Naive B cell (primary cell): ENCODE measurements at places on chromosomes 3 and 15.

GRCh38 chr3:52072020-52072419 is 15.6 kb upstream of the DUSP7 start:
- no peak for DNase-seq

GRCh38 chr15:74828835-74829234 is 2.4 kb downstream of the CPLX3 start:
- no peak for DNase-seq

GRCh38 chr3:159805411-159805772 is 183.2 kb upstream of the IL12A start:
- no peak for DNase-seq

DNA sequence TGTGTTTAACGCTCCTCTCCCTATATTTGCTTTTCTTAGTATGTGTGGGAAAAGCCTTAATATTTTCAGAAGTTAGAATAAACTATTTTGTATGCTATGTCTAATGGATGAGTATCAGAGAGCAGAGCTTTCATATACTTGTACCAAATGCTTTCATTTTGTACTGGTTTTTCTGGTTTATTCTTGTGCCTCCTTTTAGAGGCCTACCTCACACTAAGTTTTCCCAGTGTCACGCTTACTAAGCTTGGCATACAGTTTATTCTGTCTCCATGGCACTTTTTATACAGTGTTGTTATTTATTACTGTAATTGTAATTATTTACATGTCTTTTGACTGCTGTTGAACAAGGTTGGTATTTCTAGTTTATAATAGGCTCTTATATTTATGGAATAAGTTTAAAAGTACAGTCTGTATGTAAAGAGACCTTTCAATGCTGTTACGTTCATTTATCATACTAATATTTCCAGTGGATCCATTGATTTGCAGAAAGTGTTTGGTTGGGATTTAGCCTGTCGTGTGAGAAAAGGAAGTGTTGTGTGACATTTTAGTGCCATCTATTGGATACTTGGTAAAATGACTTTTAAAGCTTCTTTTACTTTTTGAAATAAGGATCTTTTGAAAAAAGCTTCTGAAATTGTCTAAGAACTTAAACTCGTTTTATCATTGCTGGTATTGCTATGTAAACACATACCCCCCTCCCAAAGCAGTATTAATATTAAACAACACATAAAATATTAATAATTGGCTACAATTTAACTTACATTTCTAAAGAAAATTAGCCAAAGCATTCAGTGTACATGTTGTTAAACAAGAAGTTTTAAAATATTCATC is 5.2 kb upstream of the EBLN2 start:
- DNase-seq, result peak; percentile 17

GRCh38 chr3:7700977-7701376 is 800.6 kb upstream of the LMCD1 start:
- no peak for DNase-seq

GRCh38 chr3:126961191-126961790 is 21.6 kb upstream of the PLXNA1 start:
- peak; percentile 23 for DNase-seq

- DNase-seq, result no peak
Observed at GRCh38 chr3:45538641-45538986, 55.9 kb upstream of the LIMD1 start.

- DNase-seq, result peak; percentile 49
Observed at GRCh38 chr15:52680761-52681160, 1.6 kb upstream of the ATOSA start.

GRCh38 chr3:127789051-127789450 is 33.3 kb downstream of the MGLL start:
- no peak for DNase-seq

GRCh38 chr3:66350601-66351000 is 129.8 kb downstream of the SLC25A26 start:
- DNase-seq, result no peak

- no peak for DNase-seq
Observed at GRCh38 chr15:56215769-56216168, 27.9 kb downstream of the RFX7 start.

- no peak for DNase-seq
Observed at GRCh38 chr3:50316657-50317242, 5.8 kb downstream of the HYAL2 start.

DNA sequence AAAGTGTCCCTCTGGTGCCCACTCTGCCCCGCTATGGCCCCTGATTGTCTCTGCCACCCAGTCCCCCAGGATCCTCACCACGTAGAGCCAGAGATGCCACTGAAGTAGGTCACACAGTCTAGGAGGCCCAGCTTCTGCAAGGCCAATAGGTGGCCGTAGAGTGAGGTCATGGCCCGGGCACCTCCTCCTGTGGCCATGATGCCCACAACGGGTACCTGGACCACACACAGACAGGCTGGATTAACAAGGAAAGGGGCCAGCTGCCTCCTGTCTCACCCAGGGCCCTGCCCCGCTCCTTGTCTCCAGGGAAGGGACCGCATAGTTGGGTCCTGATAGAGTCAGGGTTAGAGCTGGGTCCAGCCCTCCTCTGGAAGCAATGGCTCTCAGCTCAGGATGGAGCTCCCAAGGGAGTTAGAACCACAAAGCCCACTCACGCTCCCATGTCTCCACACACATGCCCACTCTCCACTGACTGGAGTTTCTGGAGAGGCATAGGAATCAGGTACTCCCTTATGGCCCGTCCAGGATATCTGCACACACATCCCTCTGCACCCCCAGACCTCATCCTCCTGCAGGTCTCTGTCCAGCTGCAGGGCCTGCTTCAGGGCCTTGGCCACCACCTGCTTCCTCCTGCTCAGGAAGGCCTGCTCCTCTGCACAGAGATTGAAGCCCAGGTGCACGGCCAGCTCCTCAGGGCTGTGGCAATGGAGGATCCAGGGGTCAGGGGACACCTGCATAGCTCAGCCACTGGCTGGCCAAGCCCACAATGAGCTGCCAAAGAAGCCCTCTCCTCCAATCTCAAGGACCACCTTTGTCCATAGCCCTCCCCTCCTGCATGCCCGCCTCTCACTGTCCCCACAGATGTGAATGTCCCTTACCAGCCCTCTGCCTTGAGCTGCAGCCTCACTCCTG is 13.2 kb downstream of the PLA2G4D start:
- no peak for DNase-seq

DNA sequence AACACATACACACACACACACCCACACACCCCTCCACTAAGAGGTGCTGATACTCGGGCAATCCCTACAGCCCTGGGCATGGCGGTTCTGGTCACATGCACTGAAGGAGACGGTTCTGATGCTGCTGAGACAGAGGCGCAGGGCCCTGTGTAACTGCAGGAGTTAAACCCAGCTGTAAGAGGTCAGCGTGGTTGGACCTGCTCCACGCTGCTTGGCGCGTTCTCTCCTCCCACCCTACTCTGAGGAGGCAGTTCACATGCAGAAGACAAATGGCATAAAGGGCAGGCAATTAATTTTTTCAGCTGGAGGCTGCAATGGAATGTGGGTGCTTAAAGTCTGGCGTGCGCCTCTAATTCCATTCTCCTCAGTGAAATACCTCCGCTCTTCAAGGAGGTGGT is 35.2 kb downstream of the GRK7 start:
- no peak for DNase-seq

DNA sequence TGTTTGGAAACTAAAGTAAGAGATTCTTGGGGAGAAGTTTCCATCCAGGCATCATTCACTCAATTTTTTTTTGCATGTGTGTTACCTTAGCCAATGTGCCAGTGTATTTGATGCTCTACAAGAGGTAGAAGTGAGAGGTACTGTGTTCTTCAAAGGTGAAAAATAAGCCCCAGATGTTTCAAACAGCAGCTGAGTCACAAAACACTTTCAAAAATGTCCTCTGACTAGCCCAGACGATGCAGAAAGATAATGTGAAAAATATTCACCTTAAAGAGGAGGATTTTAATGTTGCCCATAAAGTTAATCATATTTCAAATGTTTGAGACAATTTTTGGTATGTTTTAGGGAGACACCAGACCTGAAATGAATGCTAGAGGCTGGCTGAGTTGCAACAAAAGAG is 107.7 kb upstream of the RASGRP1 start:
- no peak for DNase-seq

DNA sequence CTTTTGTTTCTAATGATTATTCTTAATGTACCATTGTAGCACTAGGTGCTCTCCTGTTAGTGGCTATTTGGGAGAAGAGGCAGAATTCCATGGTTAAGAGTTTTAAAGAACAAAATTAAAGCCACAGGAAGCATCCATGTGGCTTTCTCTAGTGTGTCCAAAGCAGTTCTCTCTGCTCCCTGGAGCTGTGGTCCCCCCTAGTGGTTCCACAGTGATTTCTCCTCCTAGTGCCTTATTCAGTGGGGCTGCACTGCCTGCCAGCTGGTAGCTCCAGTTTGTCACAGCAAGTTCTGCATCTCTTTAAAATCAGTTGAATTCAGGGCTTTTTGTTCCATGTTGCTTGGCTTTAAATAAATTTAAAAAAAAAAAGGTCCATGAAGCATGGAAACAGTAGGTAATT is 39.6 kb upstream of the FAM98B start:
- no peak for DNase-seq

DNA sequence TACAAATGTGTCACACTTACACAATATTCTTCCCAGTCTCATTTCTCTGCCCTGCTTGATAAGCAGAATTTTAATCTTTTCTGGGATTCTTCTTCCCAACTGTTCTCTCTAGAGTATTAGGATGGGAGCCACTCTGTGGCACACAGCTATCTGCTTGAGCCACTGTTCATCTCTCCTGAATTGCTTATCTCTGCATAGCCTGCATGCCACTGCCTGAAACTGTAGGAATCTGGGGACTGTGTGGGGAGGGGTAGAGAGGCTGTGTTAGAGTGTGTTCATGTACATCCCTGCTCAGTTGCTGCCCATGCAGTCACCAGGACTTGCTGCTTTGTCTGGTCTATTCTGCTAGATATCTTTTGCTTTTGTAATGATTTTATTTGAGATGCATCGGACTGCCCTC is 2.3 kb upstream of the OR4F6 start:
- DNase-seq, result no peak

DNA sequence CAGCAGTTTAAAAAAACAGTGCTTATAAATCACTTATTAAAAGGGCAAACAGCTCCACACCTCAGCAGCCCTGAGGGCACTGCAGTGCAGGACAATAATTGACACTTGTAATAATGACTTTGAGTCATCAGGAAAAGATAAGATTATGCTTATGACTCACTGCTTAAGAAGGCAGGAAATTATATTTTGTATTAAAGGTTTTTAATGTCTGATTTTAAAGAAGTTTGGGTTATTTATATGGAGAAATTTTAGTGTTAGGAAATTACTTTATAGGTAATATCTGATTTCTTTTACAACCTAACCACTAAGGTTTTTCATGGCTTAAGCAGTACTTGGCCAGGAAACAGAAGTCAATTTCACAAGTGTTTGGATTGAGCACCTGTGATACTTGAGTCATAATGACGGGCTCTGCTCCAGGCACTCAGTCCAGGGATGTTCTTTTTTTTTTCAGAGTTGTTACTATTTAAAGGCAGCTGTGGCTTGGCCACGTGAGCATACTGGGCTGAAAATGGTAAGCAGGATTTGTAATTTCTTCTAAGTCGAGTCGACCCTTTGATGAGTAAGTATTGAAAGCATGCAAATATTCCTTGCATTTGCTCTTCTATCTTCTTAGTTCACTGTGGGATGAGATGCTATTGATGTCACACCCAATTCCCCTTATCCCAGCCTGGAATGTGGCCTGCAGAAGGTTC is 21.6 kb upstream of the SLC6A20 start:
- no peak for DNase-seq

DNA sequence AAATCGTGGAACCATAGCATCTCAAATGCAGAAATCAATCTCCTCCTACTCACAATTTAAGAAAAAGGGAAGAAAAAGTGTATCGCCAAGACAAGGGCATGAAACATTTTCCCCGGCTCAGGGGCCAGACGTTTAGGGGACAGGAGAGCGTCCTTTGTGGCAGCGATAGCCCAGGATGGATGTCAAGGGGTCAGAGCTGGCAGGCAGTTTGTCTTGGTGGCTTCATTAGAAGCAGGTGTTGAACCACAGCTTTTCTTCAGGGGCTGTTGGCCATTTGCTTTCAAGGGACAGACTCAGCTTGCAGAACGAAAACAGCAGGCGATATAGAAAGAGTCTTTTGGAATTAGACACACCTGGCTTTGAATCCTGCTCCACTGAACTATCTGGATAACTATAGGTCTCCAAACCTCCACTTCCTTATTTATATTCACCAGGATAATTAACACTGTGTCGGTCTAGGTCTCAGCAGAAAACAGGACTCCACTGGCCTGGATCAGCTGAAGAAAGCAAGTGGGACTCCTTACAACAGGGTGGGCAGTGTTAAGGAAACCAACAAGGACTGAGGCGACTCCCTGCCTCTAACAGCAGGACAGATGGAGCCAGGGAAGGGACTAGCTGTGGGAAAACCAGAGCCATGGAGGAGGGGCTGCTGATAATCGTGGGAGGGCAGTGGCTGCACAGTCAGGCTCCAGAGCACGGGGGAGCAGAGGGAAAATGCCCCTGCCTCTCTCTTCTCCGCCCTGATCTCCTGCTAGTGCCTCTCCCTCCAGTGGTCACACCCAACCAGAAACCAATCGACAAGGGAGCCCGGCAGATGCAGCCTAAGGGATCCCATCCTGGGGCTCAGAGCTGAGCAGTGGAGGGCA is 123.6 kb downstream of the LIPC start:
- DNase-seq, result no peak

DNA sequence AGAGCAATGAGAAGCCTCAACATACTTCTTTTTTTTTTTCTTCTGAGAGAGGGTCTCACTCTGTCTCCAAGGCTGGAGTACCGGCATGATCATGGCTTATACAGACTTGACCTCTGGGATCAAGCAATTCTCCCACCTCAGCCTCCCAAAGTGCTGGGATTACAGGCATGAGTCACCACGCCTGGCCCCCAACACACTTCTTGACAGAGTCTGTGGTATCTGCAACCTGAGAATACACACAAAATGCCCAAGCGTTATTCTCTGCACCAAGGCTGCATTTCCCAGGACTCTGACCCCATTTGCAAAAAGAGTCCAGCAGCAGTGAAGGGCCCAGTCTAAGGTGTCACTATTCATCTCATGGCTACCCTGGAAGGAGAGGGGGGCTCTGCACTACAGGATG is 42.7 kb upstream of the BLM start:
- DNase-seq, result no peak

GRCh38 chr15:92883876-92884435 is 16.2 kb upstream of the CHD2 start:
- no peak for DNase-seq

DNA sequence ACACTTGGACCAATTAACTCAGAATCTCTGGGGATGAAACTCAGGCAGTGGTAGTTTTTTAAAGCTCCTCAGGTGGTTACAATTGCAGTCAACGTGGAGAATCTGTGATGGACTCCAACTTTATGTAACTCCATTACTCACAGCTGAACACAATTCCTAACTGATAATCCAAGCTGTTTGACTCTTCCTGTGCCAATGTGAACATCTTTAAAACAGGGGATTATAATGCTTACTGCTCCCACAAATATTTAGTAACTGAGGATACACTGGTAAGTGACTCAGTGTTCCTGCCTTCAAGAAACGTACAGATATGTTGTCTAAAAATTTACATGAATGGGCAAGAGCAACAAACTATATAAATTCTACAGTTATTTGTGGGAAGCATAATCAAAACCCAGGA is 85.6 kb downstream of the OSBPL10 start:
- no peak for DNase-seq
